ENCODE measurements at places on chromosomes 6 and 20.

DNA sequence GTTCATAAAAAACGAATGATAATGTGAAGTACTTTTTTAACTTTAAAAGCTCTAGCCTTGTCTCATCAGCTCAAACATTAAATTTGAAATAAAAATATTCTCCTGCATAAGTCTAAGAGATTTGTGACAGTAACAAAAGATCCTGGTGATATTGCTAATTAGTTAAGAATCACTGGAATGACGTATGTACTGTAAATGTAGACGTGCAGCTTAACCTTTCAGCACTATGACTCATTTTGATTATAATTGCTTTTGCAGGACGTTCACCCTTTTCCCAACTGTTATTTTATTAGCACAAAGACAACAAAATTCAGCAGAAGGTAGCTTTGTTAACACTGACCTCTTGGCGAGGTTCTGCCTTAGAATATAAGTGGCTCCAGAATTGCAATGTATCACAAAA lies 68.6 kb downstream of the TENT5A start:
- DNase-seq = no peak

GRCh38 chr6:54481091-54481490 lies 172.8 kb downstream of the TINAG start:
- no peak for DNase-seq

- no peak for DNase-seq
Observed at GRCh38 chr6:44386929-44387345, 569 bp upstream of the CDC5L start.

DNA sequence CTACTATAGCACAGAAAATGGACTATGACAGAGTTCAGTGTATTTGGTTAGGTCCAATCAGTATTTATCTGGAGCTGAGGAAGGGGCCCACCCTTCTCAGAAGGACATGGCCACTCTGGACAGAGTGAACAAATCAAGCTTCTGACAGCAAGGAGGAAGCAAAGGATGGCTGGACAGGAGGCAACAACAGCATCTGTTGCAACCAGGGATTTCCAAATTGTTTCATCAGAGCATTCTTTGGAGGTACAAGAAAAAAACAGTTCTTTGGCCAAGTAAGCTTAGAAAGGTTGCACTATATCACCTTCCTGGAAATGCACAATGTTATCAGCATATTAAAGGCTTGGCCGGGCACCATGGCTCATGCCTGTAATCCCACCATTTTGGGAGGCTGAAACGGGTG lies 118.7 kb upstream of the SLC22A16 start:
- DNase-seq = no peak

DNA sequence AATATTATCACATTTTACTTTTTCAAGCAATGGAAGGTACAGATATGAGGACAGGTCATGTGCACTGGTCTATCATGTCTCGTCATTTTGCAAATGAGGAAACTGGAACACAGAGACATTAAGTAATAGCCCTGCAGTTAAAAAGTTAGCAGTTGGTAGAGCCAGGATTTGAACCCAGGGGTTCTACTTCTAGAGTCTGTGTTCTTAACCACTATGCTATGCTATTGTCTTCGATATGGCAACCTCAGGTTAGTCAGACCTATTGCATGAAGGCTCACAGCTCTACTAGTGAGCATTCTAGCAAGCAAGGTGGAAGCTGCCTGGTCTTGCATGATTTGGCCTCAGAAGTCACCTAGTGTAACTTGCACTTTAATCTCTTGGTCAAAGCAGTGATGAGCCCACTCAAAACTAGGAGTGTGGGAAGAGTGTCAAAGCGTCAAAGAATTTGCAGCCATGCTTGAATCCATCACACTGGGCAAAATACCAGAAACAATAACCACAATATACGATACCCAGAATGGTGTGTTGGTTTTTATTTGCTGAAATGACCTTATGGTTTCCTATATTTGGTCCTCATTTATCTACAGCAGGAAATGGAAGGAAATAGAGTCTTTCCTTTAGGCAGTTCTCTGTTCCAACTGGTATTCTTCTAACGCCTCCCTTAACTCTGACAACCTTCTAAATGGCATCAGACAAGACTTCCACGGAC lies 20.4 kb upstream of the BMP2 start:
- no peak for DNase-seq

GRCh38 chr6:36504982-36505381 lies 42.3 kb downstream of the STK38 start:
- no peak for DNase-seq
